ENCODE measurements at places on chromosomes 1 and 21. TPM values are rescaled to one million over a fixed set of nuclear protein-coding genes. Genes with fewer than 3 reads are reported as not detected.

LCE1F gene
- not detected for total RNA-seq

SYPL2 gene
- not detected for total RNA-seq

HNRNPU gene
- 421 TPM for total RNA-seq

ZNF648 gene
- total RNA-seq, result not detected

UBE4B gene
- total RNA-seq, result 25.3 TPM

TTC24 gene
- 0.51 TPM for total RNA-seq

TP73 gene
- 0.65 TPM for total RNA-seq

CASQ2 gene
- not detected for total RNA-seq

RIPK4 gene
- total RNA-seq, result 0.24 TPM

ATP1A2 gene
- not detected for total RNA-seq

HTR6 gene
- total RNA-seq, result 0.19 TPM

GPATCH4 gene
- 43.2 TPM for total RNA-seq

UCK2 gene
- 60.1 TPM for total RNA-seq

PIGR gene
- total RNA-seq, result 0.10 TPM

KLF17 gene
- not detected for total RNA-seq

SH2D2A gene
- 280 TPM for total RNA-seq

HSPA6 gene
- total RNA-seq, result 0.53 TPM

IL19 gene
- not detected for total RNA-seq

All from activated CD4-positive, alpha-beta memory T cell treated with anti-CD3 and anti-CD28 coated beads for 36 hours (primary cell).